ENCODE measurements at places on chromosomes 16 and 17.

- no peak for DNase-seq
These were observed 17.4 kb downstream of the LDHD start for GRCh38 chr16:75099075-75099667.

DNA sequence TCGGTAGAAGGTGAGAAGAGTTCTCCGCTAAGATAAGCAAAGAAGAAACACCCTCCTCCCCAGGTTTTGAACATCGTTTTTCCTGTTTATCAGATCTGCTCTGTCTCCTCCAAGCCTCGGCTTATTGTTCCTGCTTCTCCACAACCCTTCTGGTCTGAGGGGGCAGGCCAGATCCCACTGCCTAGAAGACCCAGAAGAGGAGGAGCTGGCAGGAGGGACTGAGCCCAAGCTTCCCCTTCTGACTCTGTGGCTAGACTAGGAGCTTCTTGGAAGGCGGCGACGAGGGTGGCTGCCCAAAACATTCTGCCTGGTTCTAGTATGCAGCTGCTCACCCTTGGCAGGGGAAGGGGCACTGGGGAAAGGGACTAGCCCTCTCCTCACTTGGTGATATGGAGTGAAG, 5.2 kb upstream of the HOXB5 start:
- no peak for DNase-seq

- DNase-seq = no peak
These were observed 16.6 kb downstream of the ZFHX3 start for GRCh38 chr16:73031155-73031866.

- no peak for DNase-seq
These were observed 22.2 kb downstream of the CDK5RAP3 start for GRCh38 chr17:47993031-47993564.

DNA sequence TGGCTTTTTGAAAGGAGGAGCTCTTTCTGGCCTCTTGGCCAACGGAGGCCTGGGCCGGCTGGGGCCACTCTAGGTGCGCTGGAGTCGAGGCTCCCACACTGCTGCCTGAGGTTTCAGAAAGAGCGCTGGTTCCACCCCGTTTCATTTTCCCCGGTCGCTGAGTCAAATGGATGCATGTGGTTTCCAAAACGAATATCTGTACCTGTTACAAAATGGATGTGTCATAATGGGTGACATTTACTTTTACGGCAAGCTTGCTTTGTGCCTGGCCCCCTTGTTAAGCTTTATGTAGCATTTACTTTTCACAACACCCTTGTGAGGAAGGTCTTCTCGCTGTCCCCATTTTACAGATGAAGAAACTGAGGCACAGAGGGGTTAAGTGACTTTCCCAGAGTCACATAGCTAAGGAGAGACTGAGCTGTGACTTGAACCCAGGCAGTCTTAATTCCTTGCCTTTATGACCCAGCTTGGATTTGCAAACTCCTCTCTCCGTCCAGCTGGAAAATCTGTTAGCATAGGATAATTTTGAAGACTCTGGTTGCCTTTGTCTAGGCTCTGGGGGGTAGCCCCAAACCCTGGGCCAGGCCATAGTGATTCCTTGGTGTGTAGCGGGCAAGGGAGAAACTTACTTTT, 10.6 kb downstream of the KSR1 start:
- peak; percentile 62 for DNase-seq

- DNase-seq = no peak
These were observed 30.0 kb downstream of the SRCIN1 start for GRCh38 chr17:38575781-38576180.

DNA sequence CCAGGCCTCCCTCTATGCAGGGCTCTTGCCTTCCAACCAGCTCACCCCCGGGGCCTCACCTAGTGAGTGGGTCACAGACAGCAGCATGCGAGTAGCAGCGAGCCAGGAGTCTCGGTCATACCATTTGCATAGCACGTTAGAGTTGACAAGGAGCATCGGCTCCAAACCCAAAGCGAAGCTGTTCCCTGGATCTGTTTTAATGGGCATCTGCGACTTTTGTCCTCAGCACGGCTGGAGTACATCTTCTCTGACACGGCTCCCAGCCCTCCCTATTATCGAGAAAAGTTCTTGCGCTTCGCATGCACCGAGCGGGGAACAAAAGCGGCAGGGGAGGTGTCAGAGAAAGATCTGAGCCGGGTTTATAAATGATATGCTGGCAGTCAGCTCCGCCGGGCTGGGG, 253.3 kb downstream of the MAF start:
- no peak for DNase-seq

DNA sequence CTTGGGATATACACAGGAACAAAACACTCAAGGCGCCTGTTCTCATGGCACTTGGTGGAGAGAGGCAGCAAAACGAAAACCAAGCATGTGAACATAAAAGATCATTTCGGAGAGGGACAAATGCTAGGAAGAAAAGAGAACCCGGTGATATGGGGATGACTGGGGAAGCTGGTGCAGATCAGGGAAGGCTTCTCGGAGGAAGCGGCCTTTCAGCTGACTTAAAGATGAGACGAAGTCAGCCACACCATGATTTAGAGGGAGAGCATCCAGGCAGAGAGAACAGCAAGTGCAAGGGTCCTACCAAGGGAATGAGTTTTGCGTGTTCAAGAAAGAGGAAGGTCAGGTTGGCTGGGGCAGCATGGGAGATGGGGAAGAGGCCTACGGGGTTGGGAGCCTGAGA, 250.9 kb downstream of the KATNIP start:
- no peak for DNase-seq

DNA sequence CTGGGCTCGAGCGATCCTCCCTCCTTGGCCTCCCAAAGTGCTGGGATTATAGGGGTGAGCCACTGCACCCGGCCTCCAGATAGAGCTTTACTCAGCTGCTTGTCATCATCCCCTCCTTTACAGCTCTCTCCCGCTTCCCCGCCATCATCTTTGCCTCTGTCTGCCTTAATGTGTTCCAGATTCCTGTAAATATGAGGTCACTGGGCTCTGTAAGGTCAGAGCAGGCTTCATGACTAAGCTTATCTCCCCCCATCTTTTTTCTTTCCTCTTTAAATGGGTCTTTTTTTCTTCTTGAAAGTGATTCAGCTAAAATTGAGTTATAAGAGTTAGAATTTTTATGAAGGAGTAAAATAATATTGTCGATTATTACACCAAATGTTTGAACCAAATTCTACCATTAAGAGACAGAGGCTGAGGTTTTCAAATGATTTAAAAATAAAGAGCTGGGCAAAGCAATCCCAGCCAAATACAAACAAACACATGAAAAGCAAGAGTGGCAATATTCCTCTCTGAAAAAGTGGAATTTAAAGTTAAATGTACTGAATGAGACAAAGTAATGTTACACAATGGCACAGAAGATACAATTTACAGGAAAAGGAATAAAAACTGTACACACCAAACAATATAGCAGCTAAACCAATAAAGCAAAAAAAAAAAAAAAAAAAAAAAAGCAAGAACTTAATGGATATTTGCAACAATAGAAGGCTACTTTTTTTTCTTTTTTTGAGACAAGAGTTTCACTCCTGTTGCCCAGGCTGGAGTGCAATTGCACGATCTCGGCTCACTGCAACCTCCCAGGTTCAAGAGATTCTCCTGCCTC, 62.1 kb downstream of the CRISPLD2 start:
- no peak for DNase-seq

DNA sequence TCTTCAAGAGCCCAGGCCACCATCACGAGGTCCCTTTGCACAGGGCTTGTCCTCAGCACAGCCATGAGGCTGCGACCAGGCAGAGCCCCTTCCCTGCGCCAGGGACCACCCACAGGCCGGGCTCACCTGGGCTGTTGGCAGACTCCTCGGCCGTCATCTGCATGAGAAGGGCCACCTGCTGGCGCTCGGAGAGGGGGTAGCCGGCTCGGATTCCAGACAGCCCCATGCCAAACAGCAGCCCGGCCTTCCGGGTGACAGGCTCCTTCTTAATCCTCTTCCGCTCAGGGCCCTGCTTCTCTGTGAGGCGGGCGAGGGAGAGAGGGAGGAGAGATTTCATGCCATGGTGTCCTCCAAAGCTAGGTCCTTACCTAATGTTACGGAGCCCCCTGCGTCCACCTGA, 73.4 kb downstream of the ZNF778 start:
- DNase-seq = no peak

DNA sequence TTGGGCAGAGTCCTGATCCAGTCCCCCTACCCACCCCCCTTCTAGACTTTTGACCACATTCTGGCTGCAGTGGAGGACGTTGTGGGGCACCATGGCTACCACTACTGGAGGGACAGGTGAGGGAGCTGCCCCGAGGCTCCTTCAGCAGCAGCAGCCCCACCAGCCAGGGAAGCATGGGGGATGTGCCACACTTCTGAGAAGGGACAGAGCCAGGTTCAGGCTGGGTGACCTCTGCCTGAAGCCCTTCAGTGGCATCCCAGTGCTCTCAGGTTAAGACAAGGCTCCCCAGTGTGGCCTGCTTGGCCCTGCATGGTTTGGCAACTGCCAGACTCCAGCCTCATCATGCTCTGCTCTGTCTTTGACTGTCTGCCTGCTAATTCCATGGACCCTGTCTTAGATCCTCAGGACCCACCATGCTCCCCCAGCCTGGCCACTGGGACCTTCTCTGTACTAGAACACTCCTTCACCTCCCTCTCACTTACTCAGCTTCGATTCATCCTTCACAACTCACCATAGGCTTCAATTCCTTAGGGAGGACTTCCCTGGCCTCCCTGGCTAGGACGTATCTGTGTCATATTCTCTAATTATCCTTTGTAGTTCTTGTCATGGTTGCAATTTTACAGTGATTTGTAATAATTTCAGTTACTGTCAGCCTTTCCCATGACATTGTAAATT, 8.8 kb downstream of the SLC9A5 start:
- no peak for DNase-seq

DNA sequence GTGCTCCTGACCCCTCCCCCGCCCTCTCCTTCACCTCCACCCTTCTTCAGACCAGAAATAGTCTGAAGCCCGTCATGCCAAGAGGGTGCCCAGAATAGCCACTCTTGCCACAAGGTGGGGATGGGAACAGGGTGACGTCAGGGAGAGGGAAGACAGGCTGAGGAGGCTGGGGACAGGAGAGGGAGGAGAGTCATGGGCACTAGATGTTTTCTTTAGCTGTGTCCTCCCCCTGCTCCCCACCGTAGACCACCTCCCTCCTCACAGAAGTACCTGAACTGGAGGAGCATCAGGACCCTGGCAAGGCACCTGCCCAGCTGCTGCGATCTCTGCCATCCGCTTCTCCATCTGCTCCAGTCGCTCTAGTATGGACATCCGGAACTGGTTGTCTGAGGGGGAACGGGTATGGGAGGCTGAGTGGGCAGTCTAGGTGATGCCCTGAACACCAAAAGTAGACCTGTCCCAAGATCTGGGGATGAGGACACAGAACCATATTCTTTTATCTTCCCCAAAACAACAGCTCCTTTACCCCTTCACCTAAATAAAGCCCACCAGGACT, 6.6 kb upstream of the SPAG7 start:
- DNase-seq = no peak

DNA sequence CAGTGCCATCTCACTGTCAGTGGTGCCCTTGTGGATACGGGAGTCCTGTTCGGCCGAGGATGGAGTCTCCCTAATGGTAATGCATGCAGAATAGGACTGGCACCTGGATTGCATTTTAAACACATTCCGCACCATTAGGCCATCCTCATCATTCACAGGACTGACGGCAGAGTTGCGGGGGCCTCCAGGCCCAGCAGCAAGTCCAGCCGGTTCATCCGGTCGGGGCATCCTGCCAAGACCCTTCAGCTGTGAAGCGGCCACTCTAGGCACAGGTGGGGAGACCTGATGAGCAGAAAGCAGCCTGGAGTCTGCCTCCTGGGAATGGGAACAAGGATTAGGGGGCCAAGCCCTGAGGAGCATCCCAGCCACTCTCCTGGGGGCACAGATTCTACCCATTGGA, 90.3 kb upstream of the XYLT1 start:
- DNase-seq = no peak

- no peak for DNase-seq
These were observed 208.0 kb downstream of the MSI2 start for GRCh38 chr17:57464191-57464864.

GRCh38 chr17:82891911-82892310, 52.1 kb upstream of the ZNF750 start:
- no peak for DNase-seq

DNA sequence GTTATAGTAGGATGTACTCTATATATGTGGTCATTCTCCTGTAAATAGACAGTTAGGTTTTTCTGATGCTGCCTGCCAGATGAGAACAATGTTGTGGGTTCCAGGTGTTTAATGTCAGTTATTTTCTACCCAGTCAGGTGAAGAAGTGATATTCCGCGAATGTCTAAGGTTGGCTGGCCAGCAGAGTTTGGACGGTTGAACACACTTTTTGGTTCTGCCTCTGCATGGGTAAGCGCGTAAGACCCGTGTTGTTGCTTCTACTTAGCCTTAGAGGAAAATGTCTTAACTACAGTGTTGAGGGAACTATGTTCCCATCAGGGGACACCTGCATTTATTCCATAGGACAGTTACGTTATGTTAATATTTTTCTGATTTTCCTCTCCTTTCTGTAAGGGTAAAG, 162.6 kb downstream of the MAP2K6 start:
- no peak for DNase-seq

GRCh38 chr17:74282587-74283370, 8.7 kb downstream of the DNAI2 start:
- DNase-seq = peak; percentile 75

GRCh38 chr16:78098595-78099270, 721 bp upstream of the WWOX start:
- DNase-seq = no peak

GRCh38 chr17:42025191-42025579, 5.3 kb downstream of the NKIRAS2 start:
- DNase-seq = no peak

- DNase-seq = no peak
These were observed 128.0 kb upstream of the PLCG2 start for GRCh38 chr16:81650982-81651562.

GRCh38 chr17:79842136-79842655, 3.0 kb upstream of the CBX4 start:
- DNase-seq = no peak

- no peak for DNase-seq
These were observed 15.8 kb upstream of the TBX21 start for GRCh38 chr17:47717261-47717697.

DNA sequence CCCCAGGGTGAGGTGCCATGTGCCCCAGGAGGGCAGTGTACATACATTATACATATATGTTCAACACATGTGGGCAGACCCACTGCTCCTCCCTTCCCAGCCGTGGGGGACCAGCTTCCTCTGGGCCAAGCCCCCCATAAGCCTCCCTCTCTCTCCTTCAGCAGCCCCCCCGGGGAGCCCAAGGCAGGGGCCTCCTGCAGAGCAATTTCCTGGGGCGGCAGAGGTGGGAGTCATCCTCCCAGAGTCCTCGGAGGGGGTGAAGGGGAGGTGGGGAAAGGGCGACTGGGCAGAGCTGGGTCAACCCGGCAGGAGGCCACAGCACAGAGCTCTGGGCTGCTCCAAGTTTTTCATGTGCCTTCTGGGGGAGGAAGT, 235.1 kb downstream of the ZNF423 start:
- no peak for DNase-seq

DNA sequence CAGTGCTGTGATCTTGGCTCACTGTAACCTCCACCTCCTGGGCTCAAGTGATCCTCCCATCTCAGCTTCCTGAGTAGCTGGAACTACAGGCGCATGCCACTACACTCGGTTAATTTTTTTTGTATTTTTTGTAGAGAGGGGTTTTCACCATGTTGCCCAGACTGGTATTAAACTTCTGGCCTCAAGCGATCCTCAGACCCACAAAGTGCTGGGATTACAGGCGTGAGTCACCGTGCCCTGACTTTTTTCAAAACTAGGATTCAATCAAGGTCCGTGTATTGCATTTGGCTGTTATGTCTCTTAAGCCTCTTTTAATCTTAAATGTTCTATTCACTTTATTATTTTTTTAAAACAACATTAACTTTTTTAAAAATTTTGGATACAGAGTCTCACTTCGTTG, 4.3 kb upstream of the CCL22 start:
- no peak for DNase-seq

Measured in CD4-positive, alpha-beta T cell treated with Interleukin-15 for 4 hours (primary cell).